ENCODE measurements at places on chromosomes 5 and 9. TPM values are rescaled to one million over a fixed set of nuclear protein-coding genes. Genes with fewer than 3 reads are reported as not detected.

IARS1 gene
- total RNA-seq, result 179 TPM

PCDHB9 gene
- total RNA-seq, result not detected

HOMER1 gene
- total RNA-seq, result 2.5 TPM

CCDC192 gene
- total RNA-seq, result not detected

GABBR2 gene
- total RNA-seq, result not detected

ADAMTS6 gene
- 4.0 TPM for total RNA-seq

FOXD4L3 gene
- total RNA-seq, result 0.21 TPM

EQTN gene
- not detected for total RNA-seq

KIF4B gene
- total RNA-seq, result 0.09 TPM

LCN15 gene
- not detected for total RNA-seq

PRSS3 gene
- total RNA-seq, result not detected

SPATA31A3 gene
- total RNA-seq, result not detected

PITX1 gene
- total RNA-seq, result not detected

SMIM33 gene
- 0.26 TPM for total RNA-seq
